ENCODE measurements at places on chromosomes 12 and 14.

DNA sequence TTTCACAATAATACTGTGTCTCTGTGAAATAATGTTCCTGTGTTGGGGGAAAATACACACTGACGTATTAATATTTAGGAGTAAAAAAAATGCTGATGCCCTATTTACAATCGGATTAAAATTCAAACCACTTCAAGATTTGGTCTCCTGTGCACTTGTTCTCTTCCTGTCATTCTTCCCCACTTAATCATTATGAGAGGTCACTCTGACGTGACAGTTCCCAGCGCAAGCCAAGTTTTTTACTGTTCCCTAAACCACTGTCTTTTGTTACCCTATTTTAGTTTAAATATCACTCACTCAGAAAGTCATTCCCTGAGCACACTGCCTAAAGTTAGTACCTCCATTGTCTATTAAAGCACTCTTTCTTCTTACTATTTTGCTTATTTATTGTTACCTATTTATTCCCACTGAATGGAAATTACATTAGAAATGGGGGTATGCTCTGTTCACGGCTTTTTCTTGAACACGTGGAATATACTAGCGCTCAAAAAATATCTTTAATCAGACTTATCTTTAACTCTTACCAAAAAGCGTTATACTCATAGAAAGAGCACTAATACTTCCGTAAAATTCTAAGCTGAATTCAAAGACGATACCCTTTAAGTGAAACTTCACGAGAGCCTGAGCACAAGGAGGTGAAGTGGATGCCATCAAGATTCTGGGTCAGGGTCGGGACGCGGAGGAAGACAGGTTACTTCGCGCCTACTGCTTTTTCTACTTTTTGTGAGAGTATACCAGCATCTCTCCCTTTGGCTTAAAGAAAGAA, 670 bp upstream of the PSMA3 start:
- DNase-seq, result peak; percentile 42

- DNase-seq, result no peak
Measured at GRCh38 chr14:56137849-56138248, 19.6 kb downstream of the PELI2 start.

DNA sequence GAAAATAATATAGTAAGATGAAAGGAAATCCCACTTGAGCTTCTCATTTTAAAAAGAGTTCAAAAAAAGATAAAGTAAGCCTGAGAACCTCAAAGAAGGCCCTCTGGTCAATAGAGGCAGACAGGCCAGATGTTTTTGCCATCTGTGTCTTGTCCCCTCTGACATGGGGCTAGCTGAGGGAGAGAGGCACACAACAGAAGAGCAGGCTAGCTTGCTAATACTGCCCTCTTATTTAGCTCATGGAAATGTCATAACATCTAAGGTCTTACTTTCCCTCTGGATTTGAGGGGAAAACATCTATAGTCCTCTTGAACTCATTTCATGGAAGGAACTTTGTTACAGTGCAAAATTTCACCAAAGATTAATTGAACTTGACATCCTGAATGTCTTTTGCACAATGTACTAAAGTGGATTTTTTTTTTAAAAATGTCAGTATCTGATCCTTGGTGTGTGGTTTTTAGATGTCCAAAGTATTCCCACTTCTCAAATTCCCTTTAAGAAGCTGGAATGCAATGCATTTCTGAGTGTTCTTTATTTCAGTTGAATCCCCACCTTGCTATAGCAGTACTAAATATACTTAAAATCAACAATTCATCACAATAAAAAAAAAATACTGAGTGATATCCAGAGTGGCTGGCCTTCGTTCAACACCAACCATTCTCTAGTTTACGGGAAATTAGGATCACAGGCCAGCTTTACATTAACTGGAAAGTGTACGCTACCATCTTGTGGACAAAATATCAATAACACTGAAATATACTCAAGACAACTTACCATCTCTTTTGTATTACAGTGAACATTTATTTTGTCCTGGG, 176.7 kb downstream of the PAH start:
- DNase-seq, result peak; percentile 32

DNA sequence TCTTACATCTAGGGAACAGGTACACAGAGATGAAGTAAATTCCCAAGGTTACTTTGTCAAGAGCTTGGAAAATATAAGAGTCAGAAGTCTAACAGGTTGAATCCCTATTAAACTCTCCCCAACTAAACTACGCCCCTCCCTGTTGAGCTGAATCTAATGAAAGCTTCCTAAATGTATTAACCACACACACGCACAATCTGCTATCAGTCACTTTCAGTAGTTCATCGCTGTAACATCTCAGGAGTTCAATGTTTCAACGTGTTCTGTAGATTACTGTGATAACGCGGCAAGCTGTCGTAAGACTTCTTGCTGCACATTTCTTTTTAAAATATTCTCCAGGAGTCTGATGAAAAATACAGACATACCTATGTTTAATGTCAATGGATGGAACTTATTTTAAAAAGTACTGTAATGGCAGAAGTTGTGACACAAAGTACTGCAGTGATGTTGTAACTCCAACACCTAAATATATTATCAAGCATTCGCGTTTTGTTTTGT, 612 bp upstream of the SLC25A3 start:
- no peak for DNase-seq

- peak; percentile 85 for DNase-seq
Measured at GRCh38 chr14:100825713-100826331, at the start of gene MEG3. MEG3 (plus strand) TSS chr14:100826118.

Data from right lung (tissue), 10 donors.